ENCODE measurements at places on chromosomes 11 and 22.

GRCh38 chr11:79440571-79441460 lies at the start of gene TENM4:
Gene TENM4, minus strand, starts transcription at chr11:79441030. Its CDS starts 371,086 bp downstream, at chr11:79069944.
- DNase-seq = peak; percentile 88

DNA sequence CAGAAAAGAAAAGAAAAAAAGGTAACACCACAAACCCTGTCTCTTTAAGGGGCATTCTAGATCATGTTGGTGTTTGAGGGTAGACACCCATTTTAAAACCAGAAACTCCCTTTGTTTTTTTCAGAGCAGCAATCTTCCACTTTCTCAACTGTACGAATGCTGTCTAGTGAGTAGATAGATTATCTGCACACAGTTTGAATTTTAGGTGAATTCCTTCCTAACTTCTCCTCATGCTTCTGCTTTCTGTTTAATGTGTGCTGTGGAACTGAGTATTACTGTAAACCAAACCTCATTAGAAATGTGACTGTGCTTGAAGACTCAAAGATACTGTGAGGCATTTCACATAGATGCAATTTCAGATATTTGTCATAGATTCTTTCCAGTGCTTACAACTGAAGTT lies 102.4 kb downstream of the PRMT3 start:
- no peak for DNase-seq

GRCh38 chr22:23166841-23167616 lies 13.3 kb upstream of the BCR start:
- DNase-seq = no peak

DNA sequence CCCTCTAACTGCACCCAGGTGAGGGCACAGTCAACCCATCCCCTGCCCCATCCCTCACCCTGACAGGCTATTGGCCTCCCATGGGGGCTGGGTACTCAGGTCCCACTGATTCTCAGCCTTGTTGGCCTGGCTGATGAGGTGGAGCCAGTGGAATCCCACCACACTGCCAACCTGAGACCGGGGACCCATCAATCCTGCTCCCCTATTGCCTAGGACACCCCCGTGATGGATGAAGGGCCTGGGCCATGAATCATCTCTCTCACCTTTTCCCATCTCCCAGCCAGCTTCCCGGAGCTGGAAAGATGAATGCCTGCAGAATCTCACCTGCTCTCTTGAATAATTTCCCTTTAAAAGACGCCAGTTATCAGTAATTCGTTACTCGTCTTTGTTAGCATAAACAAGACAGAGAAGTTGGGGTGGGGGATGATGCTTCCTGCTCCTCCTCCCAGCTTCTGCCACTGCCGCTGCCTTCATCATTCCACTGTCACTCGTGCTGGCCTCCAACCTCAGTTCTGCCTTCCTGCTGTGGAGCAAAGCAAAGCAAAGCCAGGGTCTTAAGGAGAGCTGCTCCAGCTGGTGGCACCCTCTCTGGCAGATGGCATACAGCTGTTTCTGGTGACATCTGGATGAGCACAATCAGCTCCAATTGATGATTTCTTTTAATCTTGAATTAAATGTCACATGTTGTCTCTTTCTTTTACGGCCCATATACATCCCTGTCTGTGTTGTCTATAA lies 204.0 kb upstream of the NECTIN1 start:
- DNase-seq = no peak

DNA sequence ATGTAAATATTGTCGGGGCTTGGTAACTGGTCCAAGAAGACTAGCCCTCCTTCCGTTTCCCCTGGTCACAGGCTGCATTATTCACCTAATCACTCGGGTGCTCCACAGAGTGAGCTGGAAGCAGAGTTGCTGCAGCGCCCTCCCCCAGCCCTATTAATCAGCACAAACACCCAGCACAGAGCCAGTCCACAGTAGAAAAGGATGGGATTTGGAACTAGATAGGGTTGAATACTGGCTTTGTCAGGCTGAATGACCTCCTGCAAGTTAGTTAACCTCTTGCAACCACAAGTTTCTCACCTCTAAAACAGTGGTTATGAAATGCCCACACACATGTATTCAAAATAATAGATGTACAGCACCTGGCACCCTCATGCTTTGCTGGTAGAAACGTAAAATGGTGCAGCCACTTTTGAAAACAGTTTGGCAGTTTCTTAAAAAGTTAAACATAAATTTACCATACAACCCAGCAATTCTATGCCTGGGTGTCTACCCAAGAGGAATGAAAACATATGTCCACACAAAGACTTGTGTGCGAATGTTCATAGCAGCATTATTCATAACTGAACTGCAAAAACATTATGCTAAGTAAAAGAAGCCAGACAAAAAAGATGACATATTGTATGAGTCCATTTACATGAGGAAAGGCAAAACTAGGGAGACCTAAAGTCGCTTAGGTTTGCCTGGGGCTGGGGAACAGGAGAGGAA lies 31.7 kb upstream of the APLP2 start:
- DNase-seq = no peak

GRCh38 chr11:46463701-46464421 lies 72.3 kb upstream of the CHRM4 start:
- no peak for DNase-seq

- DNase-seq = peak; percentile 99
Measured at GRCh38 chr11:106021967-106022794, at the start of gene MSANTD4. Gene MSANTD4, minus strand, starts transcription at chr11:106022240. Its CDS starts 11,323 bp downstream, at chr11:106010917.

- no peak for DNase-seq
Measured at GRCh38 chr11:68996376-68997123, 15.8 kb upstream of the MRGPRD start.

- DNase-seq = no peak
Measured at GRCh38 chr11:110345743-110346142, 49.3 kb upstream of the RDX start.

DNA sequence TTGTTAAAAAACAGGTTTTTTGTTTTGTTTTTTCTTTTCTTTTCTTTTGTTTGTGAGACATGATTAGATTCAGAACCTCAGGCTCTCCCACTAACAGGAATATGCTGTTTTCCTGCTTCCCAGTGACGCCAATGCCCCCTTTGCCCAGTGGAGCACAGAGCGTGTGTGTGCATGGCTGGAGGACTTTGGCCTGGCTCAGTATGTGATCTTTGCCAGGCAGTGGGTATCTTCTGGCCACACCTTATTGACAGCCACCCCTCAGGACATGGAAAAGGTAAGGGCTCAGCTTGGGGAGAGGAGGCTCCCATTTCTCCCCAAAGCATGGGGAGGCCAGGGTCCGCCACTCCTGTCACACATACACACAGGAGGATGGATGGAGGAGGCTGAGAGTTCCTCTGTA lies 25.0 kb downstream of the CYB5R2 start:
- no peak for DNase-seq

DNA sequence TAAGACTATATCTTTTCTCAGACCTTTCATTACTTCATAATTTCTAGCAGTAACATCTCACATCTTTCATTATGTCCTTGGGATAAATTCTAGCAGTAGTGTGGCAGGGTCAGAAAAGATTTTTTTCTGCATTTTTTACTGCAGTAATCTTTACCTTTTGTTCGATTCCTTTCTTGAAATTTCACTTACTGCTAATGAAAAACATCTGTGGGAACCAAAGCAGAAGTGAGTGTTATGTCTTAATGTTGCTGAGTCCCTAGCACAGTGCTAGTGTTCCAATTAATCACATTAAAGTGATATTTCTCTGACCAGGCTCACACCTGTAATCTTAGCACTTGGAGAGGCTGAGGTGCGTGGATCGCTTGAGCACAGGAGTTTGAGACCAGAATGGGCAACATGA lies 123.6 kb downstream of the EHF start:
- no peak for DNase-seq

GRCh38 chr11:129426776-129427175 lies 51.1 kb downstream of the BARX2 start:
- no peak for DNase-seq

DNA sequence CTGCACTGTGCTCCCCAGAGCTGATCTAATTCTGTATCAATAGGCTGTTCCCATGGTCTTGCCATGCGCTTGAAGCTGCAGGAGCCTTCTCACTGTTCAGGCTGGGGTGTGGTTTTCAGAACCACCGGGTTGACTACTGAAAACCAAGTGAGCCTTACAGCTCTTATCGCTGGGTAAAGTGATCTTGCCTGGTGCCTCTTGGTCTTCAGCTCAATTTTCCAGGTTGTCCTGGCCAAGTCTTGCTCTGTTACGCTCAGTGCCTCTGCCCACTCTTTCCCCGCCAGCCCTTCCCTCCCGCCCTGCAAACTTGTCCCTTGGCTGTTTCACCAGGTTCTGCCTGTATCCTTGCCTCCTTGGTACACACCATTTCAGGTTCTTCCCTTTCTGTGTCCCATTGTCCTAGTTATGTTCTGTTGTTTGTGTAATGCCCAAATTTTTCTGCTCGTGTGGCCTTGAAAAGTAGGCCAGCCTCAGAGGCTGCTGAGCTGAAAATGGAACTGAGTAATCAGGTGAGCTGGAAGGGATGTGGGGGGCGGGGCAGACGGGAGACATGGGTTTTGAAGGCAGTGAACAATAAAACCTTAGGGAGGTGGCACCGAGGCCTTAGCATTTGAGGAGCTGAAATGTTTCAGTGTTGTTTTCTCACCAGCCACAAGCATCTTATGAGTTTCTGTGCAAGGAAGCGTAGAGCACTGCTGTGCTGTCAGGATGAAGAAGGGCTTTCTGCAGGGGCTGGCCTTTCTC lies 11.2 kb downstream of the PEX26 start:
- no peak for DNase-seq

- DNase-seq = no peak
Measured at GRCh38 chr11:100706179-100706578, 19.1 kb downstream of the ARHGAP42 start.

GRCh38 chr11:69799582-69799981 lies 19.6 kb downstream of the FGF3 start:
- DNase-seq = no peak

- no peak for DNase-seq
Measured at GRCh38 chr11:19116276-19116970, 545 bp upstream of the ZDHHC13 start.

GRCh38 chr11:11253497-11253896 lies 99.6 kb downstream of the CSNK2A3 start:
- DNase-seq = no peak

DNA sequence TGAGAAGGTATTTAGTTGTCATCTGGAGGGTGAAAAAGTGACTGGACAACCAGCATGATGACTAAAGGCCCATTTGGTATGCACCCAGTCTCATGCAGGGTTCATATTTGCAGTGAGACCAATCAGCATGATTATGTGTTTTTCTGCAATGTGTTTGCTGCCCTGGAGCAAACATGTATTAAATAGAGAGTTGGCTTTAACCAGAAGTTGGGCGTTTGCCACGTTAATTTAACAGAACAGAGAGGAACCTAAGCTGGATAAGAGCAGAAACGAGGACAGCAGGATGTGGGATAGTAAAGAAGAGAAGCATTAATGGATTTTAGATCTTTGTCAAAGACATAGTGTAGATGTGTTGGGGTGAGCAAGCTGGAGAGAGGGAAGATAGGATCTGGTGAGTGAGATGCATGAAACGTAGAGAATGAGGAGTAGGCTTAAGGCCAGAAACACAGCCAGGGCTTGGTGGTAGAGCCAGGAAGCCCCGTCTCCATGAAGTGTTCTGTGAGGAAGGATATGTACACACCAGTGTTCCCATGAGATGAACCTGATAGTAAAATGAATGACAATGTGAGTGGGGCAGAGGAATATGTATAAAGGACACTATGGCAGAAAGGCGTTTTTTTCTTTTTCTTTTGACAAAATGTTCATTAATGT lies 164.0 kb upstream of the PDGFD start:
- DNase-seq = no peak

DNA sequence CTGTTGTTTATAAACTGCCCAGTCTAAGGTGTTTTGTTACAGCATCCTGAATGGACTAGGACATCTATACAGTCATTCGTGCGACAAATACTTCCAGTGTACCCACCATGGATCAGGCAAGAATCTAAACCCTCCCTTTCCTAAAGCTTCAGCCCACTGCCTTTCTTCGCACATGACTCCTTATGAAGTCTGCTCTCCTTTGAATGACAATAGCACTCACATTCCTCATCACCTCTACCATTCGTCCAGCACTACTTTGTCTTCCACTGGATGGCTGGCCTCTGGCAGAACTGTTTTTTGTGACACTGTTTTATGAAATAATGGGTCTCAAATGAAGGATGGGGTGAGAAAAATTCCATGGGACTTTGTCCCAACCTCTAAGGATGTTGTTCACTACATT lies 89.8 kb upstream of the LIN7C start:
- DNase-seq = no peak

- no peak for DNase-seq
Measured at GRCh38 chr22:23365961-23366360, 185.7 kb downstream of the BCR start.

- DNase-seq = no peak
Measured at GRCh38 chr11:45994371-45995341, 72.2 kb downstream of the LARGE2 start.

DNA sequence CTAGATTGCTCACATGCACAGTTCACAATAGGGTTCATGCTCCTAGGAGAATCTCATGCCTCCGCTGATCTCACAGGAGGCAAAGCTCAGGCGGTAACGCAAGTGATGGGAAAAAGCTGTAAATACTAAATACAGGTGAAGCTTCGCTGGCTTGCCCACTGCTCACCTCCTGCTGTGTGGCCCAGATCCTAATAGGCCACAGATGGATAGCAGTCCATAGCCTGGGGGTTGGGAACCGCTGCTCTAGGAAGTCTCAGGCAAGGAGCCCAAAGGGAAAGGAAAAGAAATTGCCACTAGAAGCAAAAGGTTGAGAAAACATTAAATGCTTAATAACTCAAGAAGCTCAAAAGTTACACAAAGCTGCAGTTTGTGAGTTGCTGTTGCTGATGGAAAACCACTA lies 3.2 kb upstream of the TRPC6 start:
- DNase-seq = no peak

- no peak for DNase-seq
Measured at GRCh38 chr11:16095756-16096155, 260.6 kb downstream of the SOX6 start.

GRCh38 chr11:120352405-120352804 lies 16.2 kb downstream of the ARHGEF12 start:
- DNase-seq = no peak

- peak; percentile 6 for DNase-seq
Measured at GRCh38 chr11:1073261-1073724, 1.4 kb upstream of the MUC2 start.

GRCh38 chr22:31973739-31974138 lies 29.4 kb downstream of the YWHAH start:
- DNase-seq = no peak

- DNase-seq = peak; percentile 64
Measured at GRCh38 chr11:76217653-76218160, 11.4 kb upstream of the WNT11 start.

- DNase-seq = no peak
Measured at GRCh38 chr11:134654161-134654915, 242.3 kb upstream of the B3GAT1 start.

GRCh38 chr11:105274631-105275030 lies 135.1 kb upstream of the CARD18 start:
- DNase-seq = no peak

GRCh38 chr11:64531906-64532312 lies 59.1 kb upstream of the SLC22A12 start:
- no peak for DNase-seq

GRCh38 chr11:94708642-94709041 lies 59.5 kb upstream of the AMOTL1 start:
- DNase-seq = no peak

DNA sequence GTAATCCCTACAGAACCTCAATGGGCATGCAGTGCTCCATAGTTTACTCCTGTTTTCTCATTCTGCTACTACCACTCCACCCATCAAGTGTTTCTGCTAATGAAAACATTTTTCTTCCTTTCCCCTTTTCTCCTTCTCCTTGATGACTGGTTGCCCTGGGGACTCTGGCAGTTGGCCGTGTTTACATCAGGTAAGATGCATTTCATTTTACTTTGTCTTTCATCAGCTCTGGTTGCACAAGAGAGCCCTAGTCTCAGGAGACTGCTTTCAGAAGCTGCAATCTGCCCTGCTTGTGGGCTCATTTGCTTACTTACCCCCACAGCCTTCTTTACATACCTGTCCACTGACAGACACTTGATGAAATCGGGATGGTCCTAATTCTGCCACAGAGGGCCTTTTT lies 19.6 kb upstream of the LIMK2 start:
- no peak for DNase-seq

All from NCI-H1092 treated with DMSO at 0.1 percent for 48 hours (cell line).